ENCODE measurements at places on chromosomes 1 and 21.

GRCh38 chr1:78919150-78919549 is 87.4 kb downstream of the ADGRL4 start:
- DNase-seq = no peak

- DNase-seq = no peak
These were observed 9.4 kb downstream of the IPO9 start for GRCh38 chr1:201838381-201838780.

GRCh38 chr1:54549181-54549924 is 1.3 kb downstream of the ACOT11 start:
- peak; percentile 51 for DNase-seq

DNA sequence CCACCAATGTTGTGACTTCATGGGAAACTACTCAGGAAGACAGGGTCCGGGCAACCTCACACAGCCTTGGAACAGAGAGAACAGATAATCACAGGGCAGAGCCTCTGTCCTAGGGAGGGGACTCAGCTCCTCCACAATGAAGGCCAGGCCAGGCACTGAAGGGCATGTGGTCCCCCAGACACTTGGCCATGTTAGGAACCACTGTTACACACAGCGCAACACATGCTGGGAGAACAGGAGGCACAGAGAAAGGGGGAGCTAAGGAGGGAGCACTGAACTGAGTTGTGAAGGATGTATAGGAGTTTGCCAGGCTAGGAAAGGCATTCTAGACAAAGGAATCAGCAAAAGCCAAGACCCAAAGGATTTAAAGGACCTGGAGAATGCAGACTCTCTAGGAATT is 127.6 kb downstream of the DMRTB1 start:
- peak; percentile 59 for DNase-seq

DNA sequence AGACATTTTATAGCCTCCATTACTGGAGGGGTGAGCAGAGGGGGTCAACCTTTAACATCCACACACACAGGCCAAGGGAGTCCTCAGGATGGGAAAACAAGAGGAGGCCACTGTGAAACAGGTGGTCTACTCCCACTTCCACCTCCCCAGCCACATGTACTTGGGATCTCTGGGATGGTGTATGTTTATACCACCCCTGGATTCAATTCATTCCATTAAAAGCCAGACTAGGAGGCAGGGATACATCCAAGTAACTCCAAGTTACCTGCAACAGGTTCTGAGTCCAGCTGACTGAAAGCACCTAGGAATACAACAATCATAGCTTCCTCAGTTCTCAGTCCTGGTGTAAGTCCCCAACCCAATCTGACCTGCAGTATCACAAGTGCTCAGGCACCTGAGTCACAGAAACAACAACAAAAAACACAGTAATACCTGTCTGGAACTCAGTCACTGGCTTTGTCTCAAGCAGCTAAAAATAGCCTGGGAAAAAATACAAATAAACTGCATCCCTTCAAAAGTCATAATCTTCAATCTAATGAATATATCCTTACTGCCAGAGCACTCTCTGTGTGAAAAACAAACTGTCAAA is 9.8 kb downstream of the ERI3 start:
- no peak for DNase-seq

DNA sequence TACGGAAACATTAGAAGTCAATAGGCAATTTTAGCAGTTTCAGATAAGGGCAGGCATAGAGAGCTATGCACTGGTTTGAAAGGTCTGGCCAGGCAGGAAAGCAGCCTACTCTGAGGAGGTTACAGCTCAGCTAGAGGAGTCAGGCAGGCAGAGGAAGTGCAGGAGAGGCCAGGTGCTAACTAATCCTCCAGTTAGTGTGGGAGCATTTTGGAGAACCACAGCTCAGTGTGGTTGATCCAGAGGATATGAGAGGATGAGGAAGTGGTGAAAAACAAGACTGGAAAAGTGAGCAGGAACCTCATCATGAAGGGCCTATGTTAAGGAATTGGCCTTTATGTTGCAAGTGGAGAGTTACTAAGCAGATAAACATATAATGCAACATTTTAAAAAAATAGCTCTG is 282.4 kb upstream of the SGIP1 start:
- DNase-seq = no peak

DNA sequence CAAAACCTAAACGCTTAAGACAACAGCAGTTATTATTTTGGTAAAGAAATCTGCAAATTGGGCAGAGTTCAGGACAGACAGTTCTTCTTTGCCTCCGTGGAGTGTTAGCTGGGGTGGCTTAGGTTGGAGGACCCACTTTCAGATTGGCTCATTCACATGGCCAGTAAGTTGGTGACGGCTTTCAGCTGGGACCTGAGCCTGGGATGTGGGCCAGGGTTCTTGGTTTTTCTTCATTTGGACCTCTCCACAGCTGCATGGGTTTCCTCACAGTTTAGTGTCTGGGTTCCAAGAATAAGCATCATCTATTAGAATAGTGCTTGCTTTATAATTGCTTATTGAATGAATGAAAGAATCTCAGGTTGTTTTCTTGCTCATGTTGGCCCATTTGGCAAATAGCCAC is 72.2 kb downstream of the ATF6 start:
- no peak for DNase-seq

GRCh38 chr21:24265987-24266386 is 1341.3 kb downstream of the MRPL39 start:
- DNase-seq = no peak

- no peak for DNase-seq
These were observed 2.9 kb downstream of the MACO1 start for GRCh38 chr1:25433389-25434186.

DNA sequence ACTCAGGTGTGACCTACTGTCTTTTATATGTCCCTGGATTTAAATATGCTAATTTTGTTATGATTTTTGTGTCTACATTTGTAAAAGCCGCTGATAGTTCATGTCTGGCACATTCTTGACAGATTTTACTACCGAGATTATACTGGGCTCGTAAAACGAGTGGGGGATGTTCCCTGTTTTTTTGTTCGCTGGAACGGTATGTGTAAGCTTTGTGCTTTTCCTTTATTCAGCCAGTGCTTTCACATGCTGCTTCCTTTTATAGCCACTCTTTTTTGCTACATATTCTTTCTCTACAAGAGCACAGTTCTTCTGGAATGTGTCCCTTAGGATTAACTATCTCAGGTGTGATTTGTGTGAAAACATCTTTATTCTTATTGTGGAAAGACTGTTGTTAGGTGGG is 46.6 kb downstream of the ADARB1 start:
- DNase-seq = no peak

GRCh38 chr1:3821004-3821403 is 24.7 kb upstream of the LRRC47 start:
- DNase-seq = no peak

- peak; percentile 87 for DNase-seq
These were observed 23.2 kb upstream of the ZNF648 start for GRCh38 chr1:182084487-182085316.

DNA sequence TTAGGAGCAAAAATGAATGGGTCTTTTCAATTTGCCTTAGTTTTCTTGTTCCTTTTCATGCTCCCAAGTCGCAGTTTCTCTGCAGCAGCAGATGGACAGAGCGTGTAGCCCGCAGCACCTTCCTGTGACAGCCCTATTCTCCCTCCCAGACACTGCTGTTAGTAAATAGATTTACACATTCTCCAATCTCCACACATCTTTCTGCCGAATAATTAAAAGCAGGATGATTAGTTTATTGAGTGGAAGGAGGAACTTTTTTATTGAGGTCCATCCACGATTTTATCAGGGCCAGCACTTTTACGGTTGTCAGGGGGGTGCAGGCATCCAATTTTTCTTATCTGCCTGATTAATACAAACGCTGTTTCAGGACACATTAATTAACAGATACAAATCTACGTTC is 98.2 kb upstream of the USH2A start:
- DNase-seq = no peak

- DNase-seq = no peak
These were observed 218.0 kb downstream of the DENND1B start for GRCh38 chr1:197557302-197557701.

Data from type B pancreatic cell (in vitro differentiated cells).